ENCODE measurements at places on chromosomes 2 and 18.

GRCh38 chr2:128310094-128310716 is 8.5 kb downstream of the HS6ST1 start:
- DNase-seq: no peak

DNA sequence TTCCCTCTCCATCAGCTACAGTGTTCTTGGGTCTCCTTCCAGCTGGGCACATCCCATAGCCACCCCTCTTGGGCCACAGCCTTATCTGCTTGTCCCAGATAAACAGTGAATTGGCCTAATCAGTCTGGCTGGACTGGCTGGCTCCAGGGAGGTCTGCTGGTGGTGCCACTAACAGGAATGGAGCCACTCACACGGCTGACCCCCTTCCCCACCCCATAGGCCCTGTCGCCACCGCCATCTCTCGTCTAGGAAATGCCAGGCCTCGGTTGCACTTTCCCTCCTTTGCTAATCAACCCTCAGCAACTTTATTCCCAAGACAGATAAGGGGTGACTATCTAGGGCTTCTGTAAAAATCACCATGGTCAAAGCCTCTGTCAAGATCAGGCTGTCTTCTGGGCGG is 23.0 kb upstream of the TNP1 start:
- no peak for DNase-seq

GRCh38 chr2:215191477-215191876 is 53.1 kb upstream of the ABCA12 start:
- DNase-seq: no peak

DNA sequence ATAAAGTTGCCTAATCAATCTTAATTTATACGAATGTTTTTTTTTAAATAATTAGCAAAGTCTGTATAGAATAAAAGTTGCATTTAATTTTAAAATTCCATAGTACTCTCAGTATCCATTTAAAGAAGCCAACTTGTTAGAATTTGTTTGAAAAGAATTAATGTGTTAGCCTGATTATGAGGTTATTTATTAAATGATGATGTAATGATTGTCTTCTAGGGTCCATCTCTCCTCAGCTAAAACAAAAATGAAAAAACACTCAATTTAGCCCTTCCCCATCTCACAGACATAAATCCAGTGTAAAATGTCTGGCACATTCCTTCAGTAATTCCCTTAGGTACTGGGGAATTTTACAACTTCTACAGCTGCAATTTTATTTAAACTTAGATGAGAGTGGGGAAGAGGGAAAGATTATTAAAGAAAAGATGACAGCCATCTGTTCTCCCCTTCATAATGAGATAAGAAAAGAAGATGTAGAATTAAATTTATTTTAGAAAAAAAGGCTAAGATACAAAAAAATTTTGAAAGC is 68.6 kb downstream of the BARD1 start:
- DNase-seq: no peak

DNA sequence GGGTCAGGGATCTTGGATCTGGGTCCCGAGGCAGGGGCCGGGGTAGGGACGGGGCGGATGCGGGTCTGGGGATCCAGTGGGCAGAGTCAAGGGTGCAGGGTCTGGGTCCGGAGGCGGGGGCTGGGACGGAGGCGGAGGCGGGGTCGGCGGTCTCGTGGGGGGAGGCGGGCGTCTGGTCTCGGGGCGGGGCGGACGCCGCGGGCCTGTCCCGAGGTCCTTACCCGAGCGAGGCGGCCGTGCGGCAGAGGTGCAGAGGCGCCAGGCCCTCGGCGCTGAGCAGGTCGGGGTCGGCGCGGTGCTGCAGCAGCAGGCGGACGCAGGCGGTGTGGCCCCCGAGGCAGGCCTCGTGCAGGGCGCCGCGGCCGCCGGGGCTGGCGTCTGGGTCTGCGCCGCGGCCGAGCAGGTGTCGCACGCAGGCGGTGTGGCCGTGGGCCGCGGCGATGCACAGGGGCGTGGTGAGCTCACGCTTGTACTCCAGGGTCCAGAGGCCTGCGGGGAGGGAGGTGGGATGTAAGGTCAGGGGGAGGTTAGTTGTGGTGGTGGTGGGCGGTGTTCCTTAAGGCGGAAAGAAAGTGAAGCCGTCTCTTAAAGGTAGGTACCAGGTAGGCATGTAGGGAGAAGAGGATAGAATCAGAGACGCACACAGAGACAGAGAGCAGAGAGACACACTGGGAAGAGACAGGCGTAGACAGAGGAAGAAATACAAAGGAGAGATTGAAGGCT is 26.6 kb downstream of the ASB18 start:
- DNase-seq: no peak

DNA sequence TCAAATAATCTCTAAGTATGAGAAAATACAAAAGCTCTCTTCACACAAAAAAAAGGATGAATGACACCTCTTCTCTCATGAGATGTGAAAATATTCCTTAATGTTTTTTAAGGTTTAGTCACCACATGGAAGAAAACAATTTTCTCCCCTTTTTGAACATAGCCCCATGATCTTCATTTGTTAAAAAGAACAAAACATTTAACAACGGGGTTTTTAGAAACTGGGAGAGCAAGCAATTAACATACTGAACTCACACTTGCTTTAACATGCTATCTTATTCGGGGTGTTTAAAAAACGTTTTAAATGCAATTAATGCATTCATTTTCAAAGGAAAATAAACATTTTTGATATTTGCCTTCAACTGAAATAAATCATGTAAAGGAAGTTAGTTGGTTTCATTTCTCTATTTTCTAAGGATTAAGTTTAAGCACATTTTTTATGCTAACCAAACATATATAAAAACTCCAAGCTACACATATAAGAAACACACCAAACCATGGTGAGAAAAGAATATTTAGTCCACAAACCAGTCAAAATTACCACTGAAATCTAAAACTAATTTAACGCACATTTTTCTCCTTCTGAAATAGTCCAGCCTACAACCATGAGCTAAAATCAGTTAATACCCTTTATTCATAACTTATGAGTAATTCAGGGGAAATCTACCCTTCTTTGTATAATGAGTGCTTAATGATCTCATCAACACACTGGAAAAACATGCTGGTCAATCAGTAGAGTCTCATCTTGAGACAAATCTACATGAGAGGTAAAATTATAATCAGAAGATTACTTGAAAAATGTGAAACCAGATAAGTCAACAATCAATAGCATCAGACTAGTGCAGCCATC is 8.2 kb downstream of the FBXO11 start:
- no peak for DNase-seq

GRCh38 chr2:177758591-177759371 is 313.8 kb downstream of the PDE11A start:
- no peak for DNase-seq

All from GOT3 (cell line).